Hypothalamus (tissue), 51 donors: ENCODE measurements at places on chromosomes 2 and 18.

- no peak for DNase-seq
These were observed 18.1 kb downstream of the LPIN2 start for GRCh38 chr18:2994603-2995432.

DNA sequence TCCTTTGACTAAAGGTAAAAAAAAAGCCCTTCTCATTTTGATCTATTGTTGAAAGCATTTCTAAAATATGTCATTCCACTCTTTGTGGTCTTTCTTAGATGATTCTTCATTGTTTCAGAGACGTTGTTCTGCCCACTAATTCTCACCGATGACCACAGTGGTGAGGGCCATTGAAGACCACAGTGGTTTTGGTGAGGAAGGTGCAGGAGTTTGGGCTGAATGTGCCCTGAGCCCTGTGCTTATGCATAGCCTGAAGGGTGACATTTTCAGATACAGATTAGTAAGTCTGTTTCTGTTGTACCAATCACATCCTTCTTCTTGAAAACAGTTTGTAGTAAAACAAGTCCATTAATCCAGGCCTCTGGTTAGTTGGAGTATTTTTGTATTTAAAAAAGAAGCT, 251.3 kb upstream of the ATP5MC3 start:
- DNase-seq: no peak

GRCh38 chr2:233882353-233882752, 14.2 kb upstream of the MSL3B start:
- DNase-seq: no peak

DNA sequence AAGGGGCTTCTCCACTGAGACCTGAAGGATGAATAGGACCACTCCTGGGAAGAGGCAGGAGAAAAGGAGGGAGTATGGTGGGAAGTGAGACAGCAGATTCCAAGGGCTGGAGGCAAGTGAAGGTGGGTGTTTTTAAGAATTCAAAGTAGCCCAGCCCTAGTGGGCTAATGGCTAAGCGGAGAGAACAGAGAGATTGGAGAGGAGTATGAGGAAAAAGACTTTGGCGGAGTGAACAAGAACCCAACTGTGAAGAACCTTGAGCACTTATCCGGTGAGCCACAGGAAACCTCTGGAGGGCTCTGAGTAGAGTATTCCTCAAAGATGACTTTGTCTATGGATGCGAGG, 142.6 kb downstream of the COPS8 start:
- DNase-seq: no peak

DNA sequence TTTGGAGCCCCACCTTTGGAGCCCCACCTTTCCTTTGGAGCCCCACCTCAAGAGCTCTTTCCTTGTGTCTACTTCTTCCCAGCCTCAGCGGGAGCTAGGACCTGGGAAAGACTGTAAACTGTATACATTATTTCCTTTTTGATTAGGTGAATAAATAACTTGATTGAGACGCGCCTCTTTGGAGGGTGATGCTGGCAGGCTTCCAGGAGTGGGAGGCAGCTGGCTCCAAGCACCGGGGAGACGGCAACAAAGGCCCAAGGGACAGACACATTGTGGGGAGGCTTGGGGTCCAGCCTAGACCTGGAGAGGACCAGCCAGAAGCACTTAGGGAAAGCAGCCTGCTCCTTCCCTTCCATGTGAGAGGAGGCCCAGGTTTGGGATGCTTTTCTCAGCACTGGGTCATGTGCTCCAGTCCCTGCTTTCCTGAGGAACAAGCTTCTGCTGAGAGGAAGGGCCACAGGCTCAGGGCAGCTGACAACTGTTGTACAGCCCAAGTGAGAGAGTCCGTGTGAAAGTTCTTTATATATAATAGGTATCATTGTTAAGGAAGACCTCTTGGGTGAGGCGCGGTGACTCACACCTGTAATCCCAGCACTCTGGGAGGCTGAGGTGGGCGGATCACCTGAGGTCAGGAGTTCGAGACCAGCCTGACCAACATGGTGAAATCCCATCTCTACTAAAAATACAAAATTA, 297.2 kb upstream of the SLC14A2 start:
- DNase-seq: no peak

DNA sequence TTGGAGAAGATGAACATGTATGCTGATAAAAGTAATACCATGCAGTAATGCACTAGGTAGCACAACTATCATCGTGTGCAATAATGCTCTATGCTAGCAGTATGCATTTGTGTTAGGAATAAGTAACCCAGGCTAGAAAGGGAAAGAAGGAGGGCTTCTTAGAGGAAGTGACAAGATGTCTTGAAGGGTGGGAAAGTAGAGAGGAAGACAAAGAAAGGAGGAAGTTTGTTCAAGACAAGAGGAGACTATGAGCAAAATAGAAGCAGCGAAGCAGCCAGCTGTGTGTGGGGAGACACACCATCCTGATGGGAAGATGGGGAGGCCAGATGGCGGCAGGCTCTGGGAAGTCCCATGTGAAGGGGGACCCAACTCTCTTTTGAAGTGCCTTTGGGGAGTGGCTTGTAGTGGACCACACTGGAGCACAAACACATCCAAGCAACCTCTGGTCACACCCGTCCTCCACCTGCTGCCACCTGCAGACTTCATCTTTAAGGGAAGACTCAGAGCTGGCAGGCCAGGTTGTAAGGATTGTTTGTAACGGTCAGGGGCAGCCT, 39.9 kb upstream of the INHBB start:
- no peak for DNase-seq

GRCh38 chr2:237479747-237480146, 7.3 kb upstream of the MLPH start:
- DNase-seq: no peak

DNA sequence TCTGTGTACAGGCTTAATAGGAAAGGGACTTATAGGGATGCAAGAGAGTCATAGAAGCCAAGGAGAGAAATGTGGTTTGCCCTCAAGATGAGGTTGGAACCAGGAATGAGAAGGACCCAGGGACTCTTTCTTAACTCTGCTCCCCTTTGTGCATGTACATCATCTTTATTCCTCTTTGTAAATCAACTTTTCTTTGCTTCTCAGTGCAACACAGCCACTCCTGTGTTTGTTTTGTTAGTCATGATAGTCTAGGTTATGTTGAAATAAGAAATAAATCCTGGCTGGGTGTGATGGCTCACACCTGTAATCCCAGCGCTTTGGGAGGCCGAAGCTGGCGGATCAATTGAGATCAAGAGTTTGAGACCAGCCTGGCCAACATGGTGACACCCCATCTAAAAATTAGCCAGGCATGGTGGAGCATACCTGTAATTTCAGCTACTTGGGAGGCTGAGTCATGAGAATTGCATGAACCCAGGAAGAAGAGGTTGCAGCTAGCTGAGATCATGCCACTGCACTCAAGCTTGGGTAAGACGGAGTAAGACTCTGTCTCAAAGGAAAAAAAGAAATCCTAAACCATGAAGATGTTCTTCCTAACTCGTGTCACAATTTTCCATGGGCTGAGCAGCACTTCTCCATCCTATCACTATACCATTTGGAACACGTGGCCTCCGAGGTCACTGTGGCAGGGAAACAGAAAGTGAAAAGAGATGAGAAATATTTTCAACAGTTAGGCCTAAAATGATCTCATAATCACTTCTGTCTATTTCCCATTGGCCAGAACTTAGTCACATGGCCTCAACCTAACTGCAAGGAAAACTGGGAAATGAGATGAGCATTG, 73.0 kb upstream of the TMEM17 start:
- no peak for DNase-seq

DNA sequence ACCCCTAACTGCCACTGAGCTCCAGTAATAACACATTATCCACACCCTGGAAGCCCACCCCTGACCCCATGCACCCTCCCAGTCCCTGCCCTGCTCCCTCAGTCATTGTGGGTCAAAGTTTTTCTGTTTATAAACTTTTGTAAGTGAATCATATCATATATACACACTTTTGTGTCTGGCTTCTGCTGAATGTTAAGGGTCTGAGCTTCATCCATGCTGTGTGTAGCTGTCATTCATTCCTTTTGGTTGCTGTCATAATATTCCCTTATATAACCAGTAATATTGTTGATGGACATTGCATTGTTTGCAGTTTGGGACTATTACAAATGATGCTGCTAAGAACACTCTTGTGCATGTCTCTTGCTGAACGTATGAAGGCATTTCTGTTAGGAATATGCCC, 14.5 kb downstream of the CNNM4 start:
- no peak for DNase-seq

DNA sequence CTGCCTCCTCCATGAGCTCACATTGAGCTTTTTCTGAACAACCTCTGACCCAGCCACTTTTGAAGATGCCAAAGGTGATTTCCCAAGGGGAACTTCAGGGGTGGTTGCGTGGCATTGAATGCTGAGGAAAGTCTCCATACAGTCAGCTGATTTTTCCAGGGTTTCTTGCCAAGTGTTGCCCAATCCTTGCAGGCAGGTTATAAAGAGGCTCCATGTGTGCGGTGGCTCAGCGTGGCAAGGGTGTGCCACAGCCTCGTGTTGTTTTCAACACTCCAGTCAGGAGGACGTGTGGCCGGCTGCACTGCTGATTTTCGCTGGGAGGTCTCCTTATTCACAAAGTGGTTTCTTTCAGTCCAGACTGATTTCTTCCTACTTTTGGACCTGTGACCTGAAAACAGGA, 81.4 kb upstream of the GATA6 start:
- DNase-seq: no peak
